Trophoblast cell (in vitro differentiated cells and primary cell): ENCODE measurements at places on chromosomes 2 and 18.

GRCh38 chr2:120391911-120392665 is 46.2 kb downstream of the INHBB start:
- H3K4me3 ChIP-seq, result no peak overlapping the region
- no peak overlapping the region for H3K27ac ChIP-seq
- no peaks in the 10 kb centered on the region for H3K36me3 ChIP-seq
- no peak for DNase-seq

DNA sequence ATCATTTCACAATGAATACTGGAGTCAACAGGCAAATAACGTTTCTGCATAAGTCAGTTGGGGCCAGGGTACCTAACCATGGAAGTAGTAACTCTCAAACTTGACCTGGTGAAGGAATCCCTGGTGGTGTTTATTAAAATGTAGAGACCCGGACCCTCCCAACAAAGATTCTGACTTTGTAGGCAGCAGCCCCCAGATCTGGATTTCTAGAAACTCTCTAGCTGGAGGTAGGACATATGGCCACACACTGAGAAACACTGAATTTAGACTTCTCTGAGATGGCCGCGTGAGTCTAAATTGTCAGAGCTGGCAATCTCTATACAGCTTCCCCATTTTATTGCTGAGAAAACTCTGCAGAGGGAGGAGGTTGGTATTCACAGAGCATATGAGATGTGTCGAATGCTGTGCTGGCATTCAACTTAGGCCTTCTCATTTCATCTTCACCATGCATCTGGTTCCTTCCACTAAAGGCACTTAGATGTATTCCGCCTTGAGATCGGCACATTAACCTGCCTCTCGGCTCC is 278.1 kb downstream of the CYRIA start:
- DNase-seq, result no peak
- no peaks in the 10 kb centered on the region for H3K36me3 ChIP-seq
- no peak overlapping the region for H3K4me3 ChIP-seq

DNA sequence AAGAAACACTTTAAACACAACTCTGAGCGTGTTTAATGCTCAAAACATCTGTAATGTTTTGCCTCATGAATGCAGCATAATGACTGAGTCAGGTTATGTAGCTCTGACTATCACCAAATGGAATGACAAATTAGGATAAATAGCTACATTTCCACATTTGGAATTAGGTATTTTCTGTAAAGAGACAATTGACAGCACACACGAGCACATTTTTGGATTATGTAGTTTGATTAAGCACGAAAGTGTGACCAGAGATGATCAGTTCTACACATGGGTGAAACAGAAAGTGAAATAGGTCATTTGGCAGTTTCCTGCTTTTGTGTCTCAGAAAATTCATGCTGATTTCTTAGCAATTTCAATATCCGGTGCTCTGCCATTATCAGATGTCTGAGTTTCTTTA is 29.0 kb downstream of the LPIN1 start:
- peaks cover 32% of the 10 kb centered on the region for H3K36me3 ChIP-seq
- no peaks in the 10 kb centered on the region for H3K27me3 ChIP-seq
- H3K27ac ChIP-seq, result no peak overlapping the region
- no peak overlapping the region for H3K4me3 ChIP-seq
- no peak for DNase-seq

DNA sequence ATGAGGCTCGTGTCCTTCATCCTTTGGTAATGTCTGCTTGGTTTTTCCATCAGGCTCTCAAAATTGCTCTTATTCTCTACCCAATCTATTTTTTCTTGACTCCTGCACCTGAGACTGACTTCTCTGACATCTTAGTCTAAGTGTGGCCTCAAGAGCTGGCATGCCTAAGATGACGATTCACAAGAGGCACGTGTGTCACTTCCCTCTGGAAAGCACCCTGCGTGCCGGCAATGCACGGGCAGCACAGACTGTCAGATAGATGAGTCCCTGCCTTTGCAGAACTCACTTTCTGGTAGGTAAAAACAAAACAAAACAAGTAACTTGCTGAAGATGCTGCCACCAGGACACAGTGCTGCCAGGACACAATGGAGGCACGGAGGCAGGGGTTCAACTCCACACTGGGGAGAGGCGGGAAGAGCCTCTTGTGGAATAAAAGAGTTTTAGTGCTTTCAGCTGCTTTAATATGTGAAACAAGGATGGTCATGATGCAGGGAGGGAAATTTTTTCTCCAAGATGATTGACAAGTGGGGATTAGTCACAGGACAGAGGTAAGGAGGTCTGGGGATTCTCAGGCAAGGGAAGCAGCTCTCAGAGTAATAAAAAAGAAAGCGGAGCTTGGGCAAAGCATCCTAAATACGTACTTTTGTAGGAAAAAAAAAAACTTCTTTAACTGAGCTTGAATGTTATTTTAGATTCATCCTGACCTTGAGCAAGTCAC is 27.3 kb downstream of the CYB5A start:
- H3K4me3 ChIP-seq, result no peak overlapping the region
- H3K4me1 ChIP-seq, result peaks cover 5% of the 10 kb centered on the region
- no peaks in the 10 kb centered on the region for H3K27me3 ChIP-seq
- no peaks in the 10 kb centered on the region for H3K36me3 ChIP-seq
- DNase-seq, result peak; percentile 26
- H3K27ac ChIP-seq, result no peak overlapping the region

GRCh38 chr2:47160660-47161059 is 5.6 kb upstream of the STPG4 start:
- H3K36me3 ChIP-seq, result peaks cover 22% of the 10 kb centered on the region
- H3K4me3 ChIP-seq, result no peak overlapping the region
- no peak overlapping the region for H3K27ac ChIP-seq
- no peak for DNase-seq
- no peaks in the 10 kb centered on the region for H3K4me1 ChIP-seq
- H3K27me3 ChIP-seq, result no peaks in the 10 kb centered on the region

DNA sequence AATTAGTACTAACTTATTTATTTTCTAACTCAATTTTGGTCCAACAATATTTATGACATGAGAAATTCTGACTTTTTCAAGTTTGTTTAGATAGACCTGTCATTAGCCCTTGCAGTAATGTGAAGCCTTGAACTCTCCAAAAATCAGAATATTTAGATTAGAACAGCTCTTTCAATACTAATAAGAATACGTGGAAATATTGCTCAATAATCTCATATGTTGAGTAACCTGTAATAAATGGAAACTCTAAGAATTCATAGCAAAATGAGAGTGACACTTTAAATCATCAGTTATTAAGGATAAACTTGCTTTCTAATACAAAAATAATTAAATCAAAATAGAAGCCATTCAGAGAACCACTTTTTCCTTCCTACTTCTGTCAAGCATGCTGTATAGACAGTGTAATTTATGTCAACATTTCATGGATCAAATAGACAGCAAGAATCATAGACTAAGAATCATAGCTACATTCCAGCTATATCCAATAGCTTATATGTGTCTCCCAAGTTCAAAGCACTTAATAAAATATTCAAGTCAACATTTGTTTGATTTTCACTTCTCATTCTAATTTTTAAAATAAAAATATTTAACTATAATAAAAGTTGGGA is 710.3 kb upstream of the SOX11 start:
- no peak overlapping the region for H3K4me3 ChIP-seq
- no peaks in the 10 kb centered on the region for H3K27me3 ChIP-seq
- DNase-seq, result no peak
- no peaks in the 10 kb centered on the region for H3K4me1 ChIP-seq
- H3K36me3 ChIP-seq, result no peaks in the 10 kb centered on the region
- no peak overlapping the region for H3K27ac ChIP-seq

DNA sequence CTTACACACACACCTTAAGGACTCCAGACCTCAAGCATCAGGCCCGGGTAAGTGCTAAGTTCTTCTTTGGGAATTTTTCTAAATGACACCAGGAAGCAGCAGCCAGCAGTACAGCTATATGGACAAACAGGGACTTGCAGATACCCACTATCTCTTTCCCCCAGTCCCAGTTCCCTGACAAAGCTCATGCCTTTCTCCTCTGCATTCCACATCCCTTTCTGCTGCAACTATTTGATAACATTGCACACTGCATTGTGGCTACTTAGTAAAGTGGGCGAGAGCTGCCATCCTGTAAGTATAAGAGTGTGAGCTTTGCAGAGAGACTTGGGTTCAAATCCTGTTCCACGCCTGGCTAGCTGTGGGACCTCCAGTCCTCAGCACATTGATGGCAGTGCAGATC is 14.0 kb upstream of the CD226 start:
- no peak for DNase-seq
- no peak overlapping the region for H3K27ac ChIP-seq
- H3K27me3 ChIP-seq, result no peaks in the 10 kb centered on the region
- no peaks in the 10 kb centered on the region for H3K4me1 ChIP-seq
- H3K36me3 ChIP-seq, result no peaks in the 10 kb centered on the region

DNA sequence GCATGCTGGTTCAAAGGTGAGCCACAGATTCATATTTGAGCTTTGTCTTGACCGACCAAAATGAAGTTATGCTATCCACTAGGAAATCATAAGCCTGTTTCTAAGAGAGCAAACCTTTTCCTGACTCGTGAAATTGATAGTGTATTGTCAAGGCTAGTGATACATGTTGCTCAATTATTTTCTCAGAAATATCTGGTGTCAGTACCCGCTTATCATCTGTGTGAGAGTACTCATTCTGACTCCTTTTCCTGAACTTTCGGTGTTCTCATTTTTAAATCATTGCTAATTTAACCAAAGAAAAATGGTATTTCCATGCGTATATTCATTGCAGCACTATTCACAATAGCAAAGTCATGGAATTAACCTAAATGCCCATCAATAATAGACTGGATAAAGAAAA is 56.2 kb downstream of the SGPP2 start:
- no peaks in the 10 kb centered on the region for H3K4me1 ChIP-seq
- no peak for DNase-seq
- no peaks in the 10 kb centered on the region for H3K27me3 ChIP-seq
- no peak overlapping the region for H3K27ac ChIP-seq
- no peak overlapping the region for H3K4me3 ChIP-seq

- H3K4me1 ChIP-seq, result peaks cover 1% of the 10 kb centered on the region
- DNase-seq, result no peak
- no peaks in the 10 kb centered on the region for H3K36me3 ChIP-seq
- H3K4me3 ChIP-seq, result no peak overlapping the region
- H3K27me3 ChIP-seq, result no peaks in the 10 kb centered on the region
- no peak overlapping the region for H3K27ac ChIP-seq
These were observed 51.0 kb downstream of the TSHZ1 start for GRCh38 chr18:75261430-75262223.

- no peaks in the 10 kb centered on the region for H3K36me3 ChIP-seq
- no peak for DNase-seq
- H3K27me3 ChIP-seq, result no peaks in the 10 kb centered on the region
- no peak overlapping the region for H3K4me3 ChIP-seq
- H3K4me1 ChIP-seq, result no peaks in the 10 kb centered on the region
These were observed 31.3 kb downstream of the ABI2 start for GRCh38 chr2:203359450-203359849.

- DNase-seq, result peak; percentile 84
- no peaks in the 10 kb centered on the region for H3K36me3 ChIP-seq
- no peaks in the 10 kb centered on the region for H3K27me3 ChIP-seq
- H3K4me3 ChIP-seq, result no peak overlapping the region
- no peak overlapping the region for H3K27ac ChIP-seq
- H3K4me1 ChIP-seq, result peaks cover 4% of the 10 kb centered on the region
These were observed 54.8 kb downstream of the CDC42EP3 start for GRCh38 chr2:37616677-37617005.

GRCh38 chr18:63899206-63899605 is 8.6 kb upstream of the SERPINB10 start:
- no peak for DNase-seq
- H3K27me3 ChIP-seq, result no peaks in the 10 kb centered on the region
- no peaks in the 10 kb centered on the region for H3K4me1 ChIP-seq
- no peak overlapping the region for H3K27ac ChIP-seq
- no peaks in the 10 kb centered on the region for H3K36me3 ChIP-seq

DNA sequence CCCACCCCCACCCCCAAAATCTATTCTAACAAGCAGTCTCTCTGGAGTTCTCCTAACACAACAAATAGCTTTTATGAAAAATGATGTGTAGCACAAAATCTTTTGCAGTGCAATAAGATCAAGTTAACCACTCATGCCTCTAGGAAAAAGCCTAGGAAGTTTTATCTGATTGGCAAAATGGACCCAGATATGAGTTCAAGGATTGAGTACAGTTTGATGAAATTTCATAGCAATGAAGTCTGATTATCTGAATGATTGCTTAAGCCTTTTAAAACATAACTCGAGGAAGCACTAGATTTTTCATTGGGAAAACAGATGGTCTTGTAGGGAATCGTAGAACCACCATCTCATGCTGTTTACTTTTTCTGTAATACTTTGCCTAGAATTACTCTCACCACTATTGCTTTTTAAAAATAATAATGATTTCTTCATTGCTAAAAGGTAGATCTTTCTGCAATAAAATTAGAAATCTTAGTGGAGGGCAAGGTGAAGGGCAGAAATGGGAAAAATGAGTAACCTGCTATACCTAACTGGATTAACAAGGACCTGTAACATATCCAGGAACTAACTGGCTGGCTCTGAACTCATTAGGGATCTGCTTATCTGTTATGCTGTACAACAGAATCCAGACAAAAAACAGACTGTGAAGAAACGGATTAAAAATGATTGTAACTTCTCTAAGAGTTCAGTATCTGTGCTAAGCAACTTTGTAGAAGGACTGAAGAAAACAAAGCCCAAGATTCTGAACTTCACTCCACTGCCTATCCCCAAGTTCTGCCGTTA is 73.7 kb upstream of the ETAA1 start:
- H3K4me3 ChIP-seq, result no peak overlapping the region
- no peak for DNase-seq
- no peak overlapping the region for H3K27ac ChIP-seq
- no peaks in the 10 kb centered on the region for H3K27me3 ChIP-seq

GRCh38 chr2:195406886-195407603 is 250.0 kb upstream of the SLC39A10 start:
- no peak for DNase-seq
- no peaks in the 10 kb centered on the region for H3K36me3 ChIP-seq
- H3K27me3 ChIP-seq, result no peaks in the 10 kb centered on the region

DNA sequence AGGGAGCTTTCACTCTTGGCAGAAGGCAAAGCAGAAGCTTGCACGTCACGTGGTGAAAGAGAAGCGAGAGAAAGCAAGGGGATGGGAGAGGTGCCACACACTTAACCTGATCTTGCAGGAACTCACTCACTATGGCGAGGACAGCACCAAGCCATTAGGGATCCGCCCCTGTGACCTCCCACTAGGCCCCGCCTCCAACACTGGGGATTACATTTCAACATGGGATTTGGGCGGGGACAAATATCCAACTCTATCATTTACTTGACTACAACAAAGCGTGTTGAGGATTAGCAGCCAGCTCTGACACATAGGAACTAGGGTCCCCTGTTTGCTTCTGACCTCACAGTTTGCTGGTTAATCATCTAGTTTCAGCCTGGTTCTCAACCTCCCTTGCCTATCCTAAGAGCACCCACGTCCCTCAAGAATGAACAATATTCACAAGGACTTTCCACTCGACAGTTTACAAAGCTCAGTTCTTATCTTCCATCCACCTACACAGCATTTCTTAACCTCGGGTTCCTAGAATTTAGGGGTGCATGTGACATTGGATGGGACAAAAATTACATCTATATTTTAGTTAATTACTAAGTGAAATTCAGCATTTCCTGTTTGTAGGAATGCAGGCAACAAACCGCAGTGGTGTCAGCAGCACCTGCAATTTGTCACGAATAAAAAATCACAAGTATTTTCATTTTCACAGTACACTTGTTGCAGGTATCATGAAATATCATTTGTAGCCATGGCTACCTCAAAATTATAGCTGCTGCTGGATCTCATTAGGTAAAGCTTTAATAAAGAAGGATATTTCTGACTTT is 36.0 kb downstream of the LBH start:
- H3K27me3 ChIP-seq, result no peaks in the 10 kb centered on the region
- no peaks in the 10 kb centered on the region for H3K36me3 ChIP-seq
- H3K4me1 ChIP-seq, result no peaks in the 10 kb centered on the region
- H3K27ac ChIP-seq, result no peak overlapping the region
- DNase-seq, result no peak

- no peak for DNase-seq
- no peak overlapping the region for H3K4me3 ChIP-seq
- no peaks in the 10 kb centered on the region for H3K36me3 ChIP-seq
- H3K4me1 ChIP-seq, result no peaks in the 10 kb centered on the region
- no peak overlapping the region for H3K27ac ChIP-seq
These were observed 7.5 kb upstream of the B3GNT2 start for GRCh38 chr2:62188416-62188815.
